ENCODE measurements at places on chromosomes 5 and 9. TPM values are rescaled to one million over a fixed set of nuclear protein-coding genes. Genes with fewer than 3 reads are reported as not detected.

WDR41 gene
- 44.9 TPM for total RNA-seq

CARTPT gene
- total RNA-seq, result not detected

SOHLH1 gene
- total RNA-seq, result not detected

TICAM2 gene
- 0.67 TPM for total RNA-seq

CDO1 gene
- 25.4 TPM for total RNA-seq

FOXI1 gene
- total RNA-seq, result not detected

MEIKIN gene
- not detected for total RNA-seq

ADAMTSL1 gene
- 0.90 TPM for total RNA-seq

DNA sequence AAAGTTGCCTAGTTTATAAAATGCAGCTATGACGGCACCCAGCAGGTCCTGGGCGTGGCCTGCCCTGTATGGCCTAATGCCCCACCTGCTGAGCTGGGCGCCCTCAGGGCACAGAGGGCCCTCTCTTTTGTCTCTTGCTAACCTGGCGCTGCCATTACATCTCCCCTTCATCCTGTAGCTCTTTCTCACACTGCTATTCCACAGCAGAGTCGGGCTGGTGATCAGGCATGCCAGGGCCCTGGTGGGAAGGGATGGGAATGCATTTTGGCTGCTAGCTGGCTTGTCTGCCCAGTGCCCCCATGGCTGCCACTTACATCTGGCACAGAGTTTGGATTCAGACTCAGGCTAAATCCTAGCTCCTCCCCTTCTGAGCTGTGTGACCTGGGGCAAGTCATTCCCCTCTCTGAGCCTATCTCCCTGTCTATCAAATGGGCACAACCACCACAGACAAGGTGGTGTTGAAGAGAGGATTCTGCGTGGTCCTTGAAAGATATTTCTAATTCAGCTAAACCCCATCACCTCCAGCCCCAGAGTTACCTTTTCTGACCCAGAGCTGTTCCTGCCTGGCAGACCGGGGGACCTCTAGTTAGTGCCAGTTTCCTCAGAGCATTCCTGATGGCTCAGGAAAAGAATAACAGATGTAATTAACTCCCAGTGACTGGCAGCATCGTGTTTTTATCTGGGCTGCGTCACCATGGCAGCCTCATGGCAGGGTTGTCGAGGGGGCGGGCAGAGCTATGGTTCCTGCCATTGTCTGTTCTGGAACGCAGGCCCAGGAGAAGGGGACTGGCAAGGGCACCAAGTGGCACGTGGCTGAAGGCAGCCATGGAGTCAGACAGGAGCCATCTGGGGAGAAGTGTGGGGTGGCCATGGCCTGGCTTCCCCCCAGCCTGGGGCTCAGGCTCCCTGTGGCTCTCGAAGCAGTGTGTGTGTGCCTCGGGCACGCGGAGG lies 6.3 kb downstream of the PRR7 start:
- DNase-seq, result no peak

GRCh38 chr5:66232706-66233445 lies 88.8 kb downstream of the SREK1 start:
- no peak for DNase-seq

DNA sequence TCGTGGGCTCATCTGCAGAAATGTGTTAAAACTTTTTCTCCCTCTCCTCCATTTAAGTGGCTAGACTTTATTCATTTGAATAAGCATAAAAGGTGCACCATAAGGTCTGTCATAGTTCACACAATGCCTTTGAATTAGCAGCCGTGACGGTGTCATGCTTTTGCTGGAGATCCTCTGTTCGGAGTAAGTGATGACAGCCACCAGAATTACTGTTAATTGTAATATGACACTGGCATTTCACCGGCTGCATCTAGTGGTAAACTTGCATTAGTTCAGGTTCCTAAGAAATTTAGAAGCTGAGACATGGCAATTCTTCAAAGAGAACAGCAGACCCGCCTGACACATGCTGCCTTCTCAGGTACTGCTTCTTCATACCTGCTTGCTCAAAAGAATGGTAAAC lies 241.7 kb downstream of the EBF1 start:
- no peak for DNase-seq

- no peak for DNase-seq
Observed at GRCh38 chr5:170095646-170096045, 10.1 kb upstream of the FOXI1 start.

- DNase-seq, result no peak
Observed at GRCh38 chr5:79263-79662, 12.7 kb upstream of the PLEKHG4B start.

GRCh38 chr5:142655339-142656267 lies 30.3 kb downstream of the FGF1 start:
- peak; percentile 53 for DNase-seq

- DNase-seq, result no peak
Observed at GRCh38 chr5:149832636-149833035, 102.5 kb downstream of the PPARGC1B start.

- no peak for DNase-seq
Observed at GRCh38 chr5:119031011-119031886, 39.6 kb upstream of the DMXL1 start.

GRCh38 chr9:136944212-136944518 lies 373 bp downstream of the FBXW5 start:
- peak; percentile 66 for DNase-seq

- DNase-seq, result no peak
Observed at GRCh38 chr9:126669108-126669507, 55.4 kb downstream of the LMX1B start.

DNA sequence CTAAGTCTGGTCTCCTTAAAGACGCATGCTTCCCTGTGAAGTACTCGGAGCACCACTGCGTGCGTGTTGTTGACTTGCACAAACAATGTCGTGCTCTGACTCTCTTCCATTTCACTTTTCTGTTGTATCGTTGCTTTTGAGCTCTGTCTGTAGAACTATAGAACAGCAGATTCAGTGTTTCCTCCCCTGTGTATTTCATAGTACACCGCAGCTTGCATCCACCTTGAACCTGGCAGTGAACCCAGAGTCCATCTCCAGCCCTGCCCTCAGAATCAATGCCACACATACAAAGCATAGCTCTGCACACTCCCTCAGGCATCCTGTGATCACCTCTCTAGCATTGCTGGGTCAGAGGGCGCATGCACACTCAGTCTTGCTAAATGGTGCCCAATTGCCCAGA lies 37.2 kb upstream of the ADAMTS2 start:
- DNase-seq, result no peak

DNA sequence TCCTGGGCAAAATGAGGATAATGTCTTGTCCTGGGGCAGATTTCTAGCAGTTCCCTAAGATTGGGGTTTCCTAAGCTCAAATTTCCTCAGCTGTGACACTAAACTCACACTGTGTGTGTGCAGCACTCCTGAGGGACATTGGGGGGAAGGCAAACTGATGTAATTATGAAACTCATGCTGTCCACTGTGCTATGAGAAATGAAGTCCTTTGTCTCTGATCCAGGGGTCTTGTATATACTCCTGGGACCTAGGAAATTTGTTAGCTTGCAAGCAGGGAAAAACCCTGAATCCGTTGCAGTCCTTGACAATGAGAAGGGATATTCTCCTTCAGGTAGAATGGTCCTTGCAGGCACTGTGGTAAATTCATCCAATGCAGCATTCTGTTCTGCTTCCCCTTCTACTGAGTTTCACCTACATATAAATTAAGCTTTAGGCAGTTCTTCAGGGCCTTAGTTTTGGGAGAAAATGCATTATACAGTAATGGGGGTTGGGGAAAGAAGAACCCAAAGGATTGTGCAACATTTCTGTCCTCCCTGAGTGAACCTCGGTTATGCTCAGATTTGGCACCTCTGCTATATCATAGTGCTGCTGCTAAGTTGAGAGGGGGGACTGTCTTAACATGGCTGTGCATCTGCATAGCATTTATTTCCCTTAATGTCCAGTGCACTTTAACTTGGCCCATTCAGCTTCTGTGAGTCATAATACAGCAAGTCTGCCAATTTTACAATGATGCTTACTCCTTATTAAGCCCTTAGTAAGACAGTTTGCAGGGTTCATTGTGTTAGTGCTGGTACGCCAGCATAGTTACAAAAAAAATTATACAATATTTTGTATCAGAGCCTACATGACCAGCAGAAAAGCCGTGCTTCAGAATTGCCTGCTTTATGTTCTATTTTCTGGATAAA lies 80.2 kb downstream of the PJA2 start:
- no peak for DNase-seq

DNA sequence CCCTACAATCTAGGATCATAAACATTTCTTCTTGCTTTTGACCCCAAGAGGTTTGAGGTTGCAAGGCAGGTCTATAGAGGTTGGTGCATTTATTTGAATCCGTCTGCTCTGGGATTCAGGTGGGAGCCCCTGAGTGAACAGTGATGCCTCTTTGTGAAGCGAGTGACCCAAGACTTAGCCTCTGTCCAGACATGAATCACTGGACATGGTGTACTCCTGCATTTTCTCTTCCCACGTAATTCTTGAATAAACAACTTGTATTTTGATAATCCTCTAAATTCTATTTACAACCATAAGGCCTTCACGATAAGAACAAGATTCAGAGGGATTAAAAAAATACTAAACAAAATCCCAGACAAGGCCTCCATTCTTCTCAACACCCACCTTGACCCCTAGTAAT lies 67.5 kb upstream of the PLPP6 start:
- DNase-seq, result no peak

DNA sequence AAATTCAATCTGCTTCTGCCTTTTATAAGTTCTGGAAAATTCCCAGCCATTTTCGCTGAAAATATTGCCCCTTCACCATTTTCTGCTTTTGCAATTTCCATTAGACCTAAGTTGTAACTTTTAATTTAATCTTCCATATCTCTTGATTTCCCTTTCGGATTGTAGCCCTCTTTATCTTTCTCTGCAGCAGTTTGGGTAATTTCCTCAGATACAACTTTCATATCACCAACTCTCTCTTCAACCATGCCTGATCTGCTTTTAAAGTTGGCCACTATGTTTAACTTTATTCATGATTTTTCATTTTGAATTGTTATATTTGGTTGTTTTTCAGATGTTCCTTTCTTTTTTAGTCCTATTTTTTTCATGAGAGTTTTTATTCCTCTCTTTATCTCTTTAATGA lies 157.0 kb upstream of the VLDLR start:
- no peak for DNase-seq

DNA sequence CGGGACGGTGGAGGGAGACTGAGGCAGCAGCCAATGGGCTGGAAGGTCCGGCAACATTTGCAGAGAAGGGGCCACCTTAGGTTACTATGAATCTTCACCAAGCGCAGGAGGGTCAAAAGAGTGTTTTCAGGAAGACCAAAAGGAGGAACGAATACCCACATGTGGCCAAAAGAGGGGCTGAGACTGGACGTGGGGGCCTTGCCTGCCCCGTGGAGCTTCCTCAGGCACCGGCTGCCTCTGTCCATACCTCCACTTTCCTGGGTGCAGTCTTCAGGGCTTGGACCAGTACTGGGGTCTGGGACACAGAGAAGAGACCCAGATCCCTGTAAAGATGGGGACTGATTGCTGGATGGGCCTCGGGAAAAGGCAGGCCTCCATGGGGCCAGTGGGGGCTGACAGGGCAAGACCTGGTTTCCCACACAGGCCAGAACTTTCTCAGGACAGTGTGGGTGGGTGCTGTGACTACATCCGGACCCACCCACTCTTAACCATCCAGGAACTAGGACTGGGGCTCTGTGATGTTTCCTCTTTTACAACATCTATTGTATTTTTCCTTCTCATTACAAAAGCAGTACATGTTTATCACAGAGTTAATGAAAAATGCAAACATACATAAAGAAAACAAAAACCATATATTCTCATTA lies 294.7 kb downstream of the ZSWIM6 start:
- no peak for DNase-seq

GRCh38 chr5:65695896-65696295 lies 26.0 kb downstream of the SGTB start:
- DNase-seq, result no peak

DNA sequence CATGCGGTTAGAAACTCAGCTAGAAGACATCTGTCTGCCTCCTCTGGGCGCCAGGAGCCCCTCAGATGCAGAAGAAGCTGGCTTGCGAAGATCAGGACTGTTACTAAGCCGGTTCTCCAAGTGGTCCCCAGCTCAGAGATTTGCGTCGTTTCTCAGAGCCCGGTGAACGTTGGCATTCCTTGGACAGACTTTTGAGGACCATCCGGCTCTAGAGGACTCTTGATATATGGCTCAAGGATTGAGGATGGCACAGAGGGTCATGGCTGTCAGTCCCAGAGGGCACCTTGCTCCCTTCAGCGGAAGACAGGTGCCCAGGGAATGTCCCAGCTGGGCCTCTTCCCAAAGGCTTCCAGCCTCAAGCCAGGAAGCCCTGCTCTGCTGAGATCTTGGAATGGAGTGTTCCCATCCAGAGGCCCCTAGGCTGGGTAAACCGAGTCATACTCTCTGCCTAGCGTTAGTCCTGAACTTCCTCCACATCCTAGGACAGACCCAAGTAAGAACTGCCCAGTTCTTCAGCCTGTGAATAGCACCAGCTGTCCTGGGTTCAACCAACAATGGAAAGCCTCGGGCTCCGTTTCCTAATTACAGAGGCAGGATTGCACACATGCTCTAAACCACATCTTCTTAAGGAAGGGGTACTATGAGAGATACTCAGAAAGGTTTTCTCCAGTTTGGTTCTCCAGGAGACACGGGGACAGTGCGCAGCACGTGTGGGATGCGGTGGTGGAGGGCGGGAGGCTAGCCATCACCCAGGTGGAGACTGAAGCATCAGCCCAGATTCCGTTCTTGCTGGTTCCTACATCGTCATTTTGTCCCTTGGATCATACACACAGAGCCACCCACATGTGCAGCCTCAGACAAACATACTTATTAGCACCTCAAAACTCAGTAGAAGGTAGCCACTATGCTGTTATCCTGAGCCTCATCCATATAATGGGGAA lies 51.4 kb downstream of the ZNF354C start:
- DNase-seq, result no peak

GRCh38 chr5:763998-764781 lies 20.3 kb downstream of the ZDHHC11B start:
- DNase-seq, result no peak

GRCh38 chr5:14508046-14508445 lies 73.5 kb upstream of the OTULINL start:
- no peak for DNase-seq

GRCh38 chr5:135488727-135489465 lies 36.7 kb upstream of the TIFAB start:
- peak; percentile 84 for DNase-seq

DNA sequence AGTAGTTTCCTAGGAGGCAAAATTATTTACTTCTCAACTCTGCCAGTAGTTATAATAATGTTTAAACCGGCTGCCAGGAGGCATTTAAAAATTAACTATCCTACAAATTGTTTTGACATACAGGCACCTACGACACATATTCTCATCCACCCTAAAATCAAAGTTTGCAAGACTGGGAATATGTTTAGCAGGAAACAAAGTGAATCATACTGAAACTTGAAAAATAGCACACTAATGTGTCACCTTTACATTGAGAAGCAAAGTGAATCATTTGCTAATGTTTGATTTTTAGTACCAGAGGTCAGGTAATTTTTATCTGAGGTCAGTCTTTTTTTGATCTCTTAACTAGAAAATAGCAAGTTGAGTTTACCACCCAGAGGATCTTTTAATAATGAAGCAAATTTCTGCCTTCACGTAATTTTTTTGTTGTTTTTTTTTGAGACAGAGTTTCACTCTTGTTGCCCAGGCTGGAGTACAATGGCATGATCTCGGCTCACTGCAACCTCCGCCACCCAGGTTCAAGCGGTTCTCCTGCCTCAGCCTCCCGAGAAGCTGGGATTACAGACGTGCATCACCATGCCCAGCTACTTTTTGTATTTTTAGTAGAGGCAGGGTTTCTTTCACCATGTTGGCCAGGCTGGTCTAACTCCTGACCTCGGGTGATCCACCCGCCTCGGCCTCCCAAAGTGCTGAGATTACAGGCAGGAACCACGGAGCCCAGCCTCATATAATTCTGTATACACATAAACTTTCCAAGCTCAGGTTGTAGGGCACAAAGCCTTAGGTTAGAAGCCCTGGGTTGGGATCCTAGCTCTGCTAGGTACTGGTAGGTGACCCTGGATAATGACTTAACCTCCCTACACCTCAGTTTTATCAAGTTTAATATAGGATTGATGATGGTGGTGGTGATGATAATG lies 124.3 kb downstream of the UGCG start:
- no peak for DNase-seq

All from H1 (cell line).